HFFc6 (cell line): ENCODE measurements at places on chromosomes 3 and 15. TPM values are rescaled to one million over a fixed set of nuclear protein-coding genes. Genes with fewer than 3 reads are reported as not detected.

GRCh38 chr3:122962149-122962548 lies 65.4 kb downstream of the SEMA5B start:
- no peak overlapping the region for H3K27ac ChIP-seq
- no peaks in the 10 kb centered on the region for H3K36me3 ChIP-seq
- peaks cover 65% of the 10 kb centered on the region for H3K27me3 ChIP-seq
- H3K4me1 ChIP-seq: no peaks in the 10 kb centered on the region

GRCh38 chr3:157529085-157529484 lies 25.9 kb upstream of the VEPH1 start:
- peaks cover 23% of the 10 kb centered on the region for H3K36me3 ChIP-seq
- no peak for DNase-seq
- peak overlapping the region; percentile 82; the same call in 1 of the 2 replicates for H3K27ac ChIP-seq
- H3K27me3 ChIP-seq: peaks cover 2% of the 10 kb centered on the region; the same call in 1 of the 2 replicates

GRCh38 chr3:181009225-181009624 lies 19.7 kb upstream of the DNAJC19 start:
- no peak overlapping the region for H3K4me3 ChIP-seq
- H3K36me3 ChIP-seq: no peaks in the 10 kb centered on the region
- DNase-seq: no peak
- H3K27ac ChIP-seq: no peak overlapping the region

GRCh38 chr3:36201546-36201945 lies 178.8 kb upstream of the STAC start:
- peaks cover 5% of the 10 kb centered on the region for H3K27me3 ChIP-seq
- no peaks in the 10 kb centered on the region for H3K36me3 ChIP-seq
- no peak for DNase-seq
- no peaks in the 10 kb centered on the region for H3K4me1 ChIP-seq
- no peak overlapping the region for H3K27ac ChIP-seq

- no peak for DNase-seq
- no peak overlapping the region for H3K4me3 ChIP-seq
- no peaks in the 10 kb centered on the region for H3K4me1 ChIP-seq
Measured at GRCh38 chr3:145522893-145523651, 637.9 kb downstream of the PLOD2 start.

The CD80 gene
- total RNA-seq: not detected in 3 replicates

The CHRNA5 gene
- 1.5 to 2.1 TPM (median 2.1 TPM) in 3 replicates for total RNA-seq

The IQCF5 gene
- not detected in 3 replicates for total RNA-seq

- DNase-seq: no peak
- H3K4me1 ChIP-seq: peaks cover 65% of the 10 kb centered on the region
- no peaks in the 10 kb centered on the region for H3K27me3 ChIP-seq
- no peak overlapping the region for H3K4me3 ChIP-seq
Measured at GRCh38 chr3:152056073-152056472, 182.6 kb downstream of the SUCNR1 start.

- DNase-seq: peak; percentile 77
- H3K27me3 ChIP-seq: peaks cover 1% of the 10 kb centered on the region; the same call in 1 of the 2 replicates
- H3K4me1 ChIP-seq: peaks cover 74% of the 10 kb centered on the region
- no peaks in the 10 kb centered on the region for H3K36me3 ChIP-seq
- H3K4me3 ChIP-seq: peak overlapping the region; percentile 72
Measured at GRCh38 chr3:188595890-188596376, 442.0 kb downstream of the LPP start.

GRCh38 chr15:63843901-63844317 lies 10.2 kb upstream of the HERC1 start:
- H3K27me3 ChIP-seq: peaks cover 3% of the 10 kb centered on the region; the same call in 1 of the 2 replicates
- peaks cover 23% of the 10 kb centered on the region for H3K4me1 ChIP-seq
- peak; percentile 65 for DNase-seq
- no peak overlapping the region for H3K4me3 ChIP-seq
- H3K36me3 ChIP-seq: no peaks in the 10 kb centered on the region

DNA sequence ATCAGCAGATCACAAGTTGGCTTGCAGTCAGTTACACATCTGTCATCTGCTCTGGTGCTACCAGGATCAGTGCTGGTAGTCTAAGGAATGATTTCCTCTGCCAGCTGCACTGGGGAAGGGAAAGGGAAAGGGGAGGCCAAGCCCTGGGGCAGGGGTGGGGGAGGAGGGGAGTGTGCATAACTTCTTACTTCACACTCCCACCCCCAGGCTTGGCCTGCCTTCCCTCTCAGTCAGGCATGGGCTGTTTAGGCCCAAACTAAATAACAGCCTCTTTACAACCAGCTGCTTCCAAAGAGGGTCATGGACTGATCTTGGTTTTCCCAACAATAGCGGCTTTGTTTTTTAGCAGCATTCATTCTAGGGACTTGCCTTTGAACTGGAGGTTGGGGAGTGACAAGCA lies 86.1 kb upstream of the PSMD6 start:
- no peak overlapping the region for H3K27ac ChIP-seq
- DNase-seq: no peak
- H3K27me3 ChIP-seq: no peaks in the 10 kb centered on the region; the same call in 1 of the 2 replicates
- peaks cover 17% of the 10 kb centered on the region for H3K36me3 ChIP-seq
- H3K4me3 ChIP-seq: no peak overlapping the region

- H3K27me3 ChIP-seq: peaks cover 1% of the 10 kb centered on the region; the same call in 1 of the 2 replicates
- peak overlapping the region; percentile 26; the same call in 1 of the 2 replicates for H3K27ac ChIP-seq
- H3K36me3 ChIP-seq: no peaks in the 10 kb centered on the region
- DNase-seq: peak; percentile 13
- H3K4me3 ChIP-seq: no peak overlapping the region
- H3K4me1 ChIP-seq: peaks cover 25% of the 10 kb centered on the region
Measured at GRCh38 chr3:5264896-5265770, 77.6 kb downstream of the EDEM1 start.

DNA sequence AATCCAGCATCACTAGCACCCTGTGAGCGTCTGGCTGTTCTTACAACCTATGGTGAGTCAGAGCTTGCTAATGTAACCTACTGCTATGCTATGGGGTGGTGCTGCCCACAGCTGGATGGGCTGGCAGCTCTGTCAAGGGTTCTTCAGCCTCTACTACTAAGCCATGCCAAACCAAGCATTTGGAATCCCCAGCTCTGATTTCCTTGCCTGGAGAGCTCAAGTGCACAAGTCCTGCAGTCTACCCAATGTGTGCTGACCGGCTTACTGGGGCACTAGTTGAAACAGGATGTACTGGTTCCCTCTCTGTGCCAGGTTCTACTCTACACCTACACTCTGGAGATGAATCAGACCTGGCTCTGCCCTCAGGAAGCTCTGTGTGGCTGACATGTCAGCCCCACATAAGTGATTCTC lies 4.2 kb downstream of the TEX264 start:
- H3K4me3 ChIP-seq: no peak overlapping the region
- H3K36me3 ChIP-seq: 0 out of 2 replicates have a peak, but pooled peaks cover 5% of the 10 kb centered on the region
- H3K27me3 ChIP-seq: peaks cover 2% of the 10 kb centered on the region
- peaks cover 45% of the 10 kb centered on the region for H3K4me1 ChIP-seq

The LMAN1L gene
- total RNA-seq: not detected in 3 replicates

DNA sequence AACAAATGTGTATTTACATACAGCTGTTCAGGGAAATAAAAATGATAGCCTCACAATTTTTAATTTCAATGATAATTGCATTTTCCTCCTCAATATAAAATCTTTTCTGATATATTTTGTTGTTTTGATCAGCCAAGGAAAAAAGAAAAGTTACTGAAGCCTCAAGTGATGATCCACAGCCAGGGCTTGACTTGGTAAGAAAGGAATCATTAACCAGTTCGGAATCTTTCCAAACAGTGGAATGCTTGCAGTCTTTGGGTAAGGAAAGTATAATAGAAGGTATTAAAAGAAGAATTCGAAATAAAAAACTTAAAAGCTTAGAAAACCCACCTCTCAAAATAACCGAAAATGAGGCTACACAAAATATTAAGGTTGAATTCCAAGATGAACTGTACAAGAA lies 1.0 kb downstream of the TOPAZ1 start:
- H3K4me1 ChIP-seq: no peaks in the 10 kb centered on the region
- no peak overlapping the region for H3K4me3 ChIP-seq
- no peaks in the 10 kb centered on the region for H3K36me3 ChIP-seq
- DNase-seq: no peak
- no peak overlapping the region for H3K27ac ChIP-seq
- H3K27me3 ChIP-seq: peaks cover 18% of the 10 kb centered on the region

The ARRDC4 gene
- total RNA-seq: 23.9 to 68.6 TPM (median 51.3 TPM) in 3 replicates

- peaks cover 22% of the 10 kb centered on the region for H3K4me1 ChIP-seq
- no peak overlapping the region; the same call in 1 of the 2 replicates for H3K4me3 ChIP-seq
- no peak overlapping the region for H3K27ac ChIP-seq
- H3K27me3 ChIP-seq: no peaks in the 10 kb centered on the region; the same call in 1 of the 2 replicates
- peak; percentile 28 for DNase-seq
Measured at GRCh38 chr3:21697707-21698106, 53.3 kb downstream of the ZNF385D start.

The ACKR4 gene
- 1.1 to 7.7 TPM (median 1.6 TPM) in 3 replicates for total RNA-seq

DNA sequence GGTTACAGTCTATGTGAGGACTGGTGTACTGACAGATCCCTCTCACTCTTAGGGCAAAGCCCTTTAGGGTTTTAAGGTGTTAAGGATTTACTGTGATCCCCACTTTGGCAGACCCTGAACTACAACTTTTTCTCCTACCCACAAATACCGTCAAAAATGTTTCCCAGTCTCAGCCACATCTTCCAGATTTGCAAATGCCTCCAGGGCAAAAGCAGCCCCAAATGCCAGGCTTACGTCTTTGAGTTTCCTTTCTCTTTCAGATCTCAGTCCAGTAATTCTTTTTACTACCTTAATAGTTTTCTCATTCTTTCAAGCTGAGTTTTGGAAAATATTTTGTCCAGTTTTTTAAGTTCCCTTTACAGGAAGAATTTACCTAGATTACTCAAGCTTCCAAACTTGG lies 13.4 kb upstream of the ITGA11 start:
- H3K27me3 ChIP-seq: peaks cover 48% of the 10 kb centered on the region
- no peak overlapping the region for H3K27ac ChIP-seq
- H3K4me3 ChIP-seq: no peak overlapping the region
- H3K4me1 ChIP-seq: peaks cover 22% of the 10 kb centered on the region
- DNase-seq: no peak

The HRG gene
- not detected in 3 replicates for total RNA-seq

- no peak for DNase-seq
- H3K4me1 ChIP-seq: peaks cover 16% of the 10 kb centered on the region
- no peak overlapping the region for H3K27ac ChIP-seq
- peaks cover 34% of the 10 kb centered on the region for H3K36me3 ChIP-seq
Measured at GRCh38 chr3:156802821-156803606, 23.1 kb upstream of the LEKR1 start.

The FBN1 gene
- 646 to 759 TPM (median 754 TPM) in 3 replicates for total RNA-seq

The AGBL1 gene
- not detected in 3 replicates for total RNA-seq

The ATP13A4 gene
- not detected in 3 replicates for total RNA-seq

DNA sequence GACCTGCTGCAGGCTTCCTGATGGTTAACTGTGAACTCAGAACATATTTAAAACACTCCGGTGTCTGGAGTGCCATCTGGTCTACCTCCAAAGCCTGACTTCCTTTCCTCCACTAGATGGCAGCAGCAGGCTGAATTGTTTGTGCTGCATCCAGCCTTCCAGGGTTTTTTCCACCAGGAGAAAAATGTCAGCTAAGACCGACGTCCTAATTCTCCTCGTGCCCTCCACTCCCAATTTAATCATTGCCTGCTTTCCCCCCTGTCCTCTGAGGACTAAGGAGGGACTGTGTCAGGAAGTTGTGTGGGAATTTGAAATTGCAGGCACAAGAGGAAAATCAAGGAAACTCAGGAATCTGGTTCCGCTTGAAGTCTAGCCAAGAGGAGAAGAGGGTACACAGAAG lies 165.2 kb upstream of the UMPS start:
- H3K27me3 ChIP-seq: peaks cover 18% of the 10 kb centered on the region
- no peak overlapping the region for H3K4me3 ChIP-seq
- H3K27ac ChIP-seq: no peak overlapping the region
